ENCODE measurements at places on chromosomes 4 and X.

GRCh38 chr4:117434424-117434823 lies 349.0 kb upstream of the TRAM1L1 start:
- DNase-seq: no peak

GRCh38 chr4:68748181-68748991 lies 67.4 kb upstream of the UGT2B10 start:
- DNase-seq: no peak

- no peak for DNase-seq
Observed at GRCh38 chr4:5784960-5785611, 74.1 kb downstream of the EVC start.

GRCh38 chr4:127631420-127631819 lies 1.3 kb upstream of the INTU start:
- no peak for DNase-seq

DNA sequence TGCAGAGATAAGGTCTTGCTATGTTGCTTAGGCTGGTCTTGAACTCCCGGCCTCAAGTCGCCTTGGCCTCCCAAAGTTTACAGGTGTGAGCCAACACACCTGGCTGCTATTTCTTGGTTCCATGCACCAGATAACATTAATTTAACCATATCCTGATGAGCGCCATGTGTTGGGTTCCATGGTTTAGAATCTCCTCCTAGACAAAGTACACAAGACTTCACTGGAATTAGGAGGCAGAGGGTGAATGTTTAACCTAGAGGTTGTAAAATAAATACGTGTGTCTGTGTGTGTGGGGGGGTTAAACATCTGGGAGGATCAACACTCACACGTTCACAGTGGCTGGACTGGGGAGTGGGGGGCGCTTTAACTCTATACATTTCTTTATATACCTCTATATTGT lies 32.4 kb upstream of the SORCS2 start:
- DNase-seq: no peak

GRCh38 chr4:77023920-77024319 lies 51.9 kb downstream of the CCNI start:
- DNase-seq: no peak

GRCh38 chr4:155964016-155964891 lies 10.6 kb upstream of the CTSO start:
- DNase-seq: no peak

GRCh38 chrX:77922787-77923186 lies 12.3 kb downstream of the ATP7A start:
- no peak for DNase-seq

- no peak for DNase-seq
Observed at GRCh38 chrX:70477734-70478075, 33.1 kb downstream of the DLG3 start.

DNA sequence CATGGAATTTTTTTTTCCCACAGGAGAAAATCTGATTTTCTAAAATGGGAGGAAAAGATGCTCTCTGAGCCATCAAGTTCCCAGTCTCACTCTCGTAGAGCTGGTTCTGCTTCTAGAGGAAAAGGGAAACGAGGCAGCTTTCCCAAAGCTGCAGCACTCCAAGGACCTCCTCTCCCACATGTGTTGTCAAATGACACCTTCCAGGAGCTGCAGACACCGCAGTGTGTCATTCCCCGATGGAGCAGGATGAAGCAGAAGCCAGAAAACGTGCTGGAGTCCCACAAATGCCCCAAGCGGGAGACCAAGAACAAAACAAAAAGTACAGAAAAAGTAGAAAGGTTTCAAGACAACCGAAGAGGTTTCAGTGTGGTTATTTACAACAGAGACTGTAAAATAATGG lies 348.1 kb downstream of the ARHGAP10 start:
- no peak for DNase-seq

DNA sequence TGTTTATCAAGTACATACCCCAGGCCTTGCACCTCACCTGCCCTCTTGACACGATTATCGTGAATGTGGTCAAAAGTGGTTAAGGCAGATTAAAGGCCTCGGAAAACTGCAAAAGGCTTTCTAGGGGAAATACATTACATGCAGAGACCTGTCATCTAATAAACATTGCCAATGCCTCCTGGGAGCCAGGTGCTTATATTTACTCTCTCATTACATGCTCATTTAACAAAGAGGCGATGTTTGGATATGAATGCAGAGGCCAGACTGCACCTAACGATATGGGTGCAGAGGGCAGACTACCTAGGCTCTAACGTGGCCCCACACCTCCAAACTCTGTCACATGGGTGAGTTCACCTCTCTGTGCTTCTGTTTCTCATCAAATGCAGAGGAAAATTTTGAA lies 14.5 kb downstream of the CRMP1 start:
- no peak for DNase-seq

DNA sequence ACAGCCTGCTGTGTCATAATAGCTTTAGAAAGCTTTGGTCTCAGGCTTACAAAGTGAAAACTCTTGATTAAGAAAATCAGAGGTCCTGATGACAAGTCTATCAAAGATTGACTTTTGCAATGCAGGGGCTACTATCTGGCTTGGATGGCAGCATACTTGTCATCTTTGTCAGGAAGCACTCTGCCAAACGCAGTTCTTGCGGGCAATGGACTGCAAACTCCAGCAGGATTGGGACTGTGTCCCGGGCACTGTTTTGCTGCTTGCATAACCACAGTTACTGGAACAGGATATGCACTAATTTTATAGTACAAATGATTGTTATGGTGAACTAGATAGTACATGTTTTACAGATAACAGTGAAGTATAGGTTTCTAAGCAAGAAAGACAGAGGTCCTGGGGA lies 185.6 kb downstream of the IQCM start:
- no peak for DNase-seq
